SK-N-DZ (cell line): ENCODE measurements at places on chromosomes 2 and 18.
A peak's percentile ranks its signal among the peaks of the same experiment; 100 is the strongest.

GRCh38 chr2:207224791-207225482 is 59.2 kb upstream of the KLF7 start:
- DNase-seq: no peak

GRCh38 chr2:224997802-224998201 is 44.5 kb downstream of the DOCK10 start:
- DNase-seq: no peak

GRCh38 chr2:134107402-134107801 is 146.5 kb upstream of the MGAT5 start:
- no peak for DNase-seq

DNA sequence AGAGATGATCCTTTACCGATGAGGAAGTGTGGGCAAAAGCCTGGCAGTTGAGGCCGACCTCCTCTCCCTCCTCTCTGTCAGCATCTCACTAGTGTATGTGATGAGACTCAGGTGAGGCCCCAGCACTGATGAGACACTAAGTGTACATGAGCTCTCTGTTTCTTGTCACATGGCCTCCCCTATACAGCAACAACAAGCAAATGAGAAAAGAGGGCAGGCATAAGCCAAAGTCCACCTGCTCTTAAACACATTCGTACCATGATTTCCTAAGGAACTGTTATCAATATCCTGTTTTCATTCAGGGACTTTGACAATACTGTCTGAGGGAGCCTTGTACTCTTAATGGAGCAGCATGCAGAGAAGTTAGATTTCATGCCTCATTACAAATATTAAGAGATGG is 113.0 kb downstream of the CNTNAP5 start:
- DNase-seq: no peak

GRCh38 chr2:66521291-66521922 is 86.5 kb downstream of the MEIS1 start:
- DNase-seq: no peak

GRCh38 chr2:28809927-28810326 is 707 bp upstream of the SPDYA start:
- no peak for DNase-seq

DNA sequence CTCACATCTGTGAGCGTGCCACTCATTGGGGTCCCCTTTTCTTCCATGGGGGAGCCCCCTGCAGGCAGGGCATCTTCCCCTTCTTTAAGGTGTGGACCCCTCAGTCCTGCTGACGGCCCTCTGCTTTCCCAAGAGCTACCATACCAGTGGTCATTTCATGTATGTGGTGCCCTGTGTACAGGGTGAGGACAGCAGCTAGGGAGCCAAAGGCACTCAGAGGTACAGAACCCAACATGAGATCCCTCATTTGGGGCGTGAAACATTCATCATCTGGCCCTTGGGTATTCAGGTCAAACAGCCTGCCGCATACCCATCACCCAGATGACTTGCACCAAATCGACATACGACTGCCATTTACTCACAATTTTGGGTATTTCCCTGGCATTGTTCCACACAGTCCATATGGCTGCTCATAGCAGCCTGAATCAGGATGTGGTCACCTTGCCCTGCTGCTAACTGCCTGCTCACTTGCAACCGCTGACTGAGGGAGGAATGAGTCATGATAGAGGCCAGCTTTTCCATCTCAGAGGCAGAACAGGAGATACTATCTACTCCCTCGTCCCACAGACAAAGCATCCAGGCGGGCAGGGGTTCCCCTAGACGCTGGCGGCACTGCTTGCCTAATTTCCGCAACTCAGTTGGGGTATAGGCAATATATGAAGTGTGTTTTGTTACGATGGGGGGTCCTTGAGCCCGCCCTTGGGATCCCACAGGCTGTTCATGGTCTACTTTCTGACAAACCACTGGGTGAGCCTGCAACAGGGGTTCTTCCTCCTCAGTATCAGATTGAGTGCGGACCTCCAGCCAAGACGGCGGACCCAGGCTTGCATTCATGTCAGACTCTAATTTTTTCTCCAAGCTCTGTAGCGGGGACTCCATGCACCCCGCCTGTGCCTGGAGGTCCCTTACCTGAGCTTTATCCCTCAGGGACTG is 228.6 kb downstream of the SATB2 start:
- no peak for DNase-seq

- no peak for DNase-seq
These were observed 50.8 kb downstream of the CCBE1 start for GRCh38 chr18:59646228-59646962.

DNA sequence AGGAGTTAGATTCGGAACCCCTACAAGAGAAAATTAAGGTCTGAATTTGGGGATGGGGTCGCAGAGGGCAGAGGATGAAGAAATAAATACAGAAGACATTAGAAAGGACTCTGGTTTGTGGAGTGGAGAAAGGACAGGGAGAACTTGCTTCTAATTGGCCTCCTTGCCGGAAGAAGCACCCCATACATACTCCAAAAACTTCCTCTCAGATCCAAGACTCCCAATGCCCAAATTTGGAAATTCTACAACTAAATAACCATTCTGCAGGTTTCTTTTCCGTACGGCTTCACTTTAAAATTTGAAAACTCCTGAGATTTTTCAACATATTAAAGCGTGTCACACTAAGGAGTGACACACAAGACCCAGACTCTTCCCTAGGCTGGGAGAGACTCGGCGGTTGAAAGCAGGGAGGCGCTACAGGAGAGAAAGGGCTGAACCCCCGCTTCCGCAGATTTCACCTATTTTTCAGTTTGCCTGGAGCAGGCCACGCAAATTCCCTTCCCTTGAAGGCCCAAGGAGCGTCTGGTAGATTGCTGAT is 478 bp downstream of the CLHC1 start:
- no peak for DNase-seq

GRCh38 chr18:74946646-74947375 is 262.1 kb downstream of the PTGR3 start:
- no peak for DNase-seq

- no peak for DNase-seq
These were observed 67.0 kb downstream of the MAP4K3 start for GRCh38 chr2:39370101-39370500.

DNA sequence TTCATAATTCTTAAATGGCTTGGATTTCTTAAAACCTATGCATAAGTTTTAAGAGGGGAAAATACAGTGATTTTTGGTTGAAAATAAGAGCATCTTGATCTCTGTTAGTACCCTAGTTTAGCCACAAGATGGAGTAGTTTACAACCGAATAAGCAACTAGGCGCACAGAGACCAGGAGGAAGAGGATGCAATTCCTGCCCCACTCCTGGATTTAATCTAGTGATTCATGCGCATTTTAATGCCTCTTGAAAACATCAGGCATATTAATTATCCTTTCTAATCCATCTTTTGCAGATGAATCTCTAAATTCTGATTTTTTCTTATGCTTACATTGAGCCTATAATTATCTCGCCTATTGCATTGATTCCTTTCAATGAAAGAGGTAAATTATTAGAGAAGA is 76.7 kb downstream of the MRPS9 start:
- DNase-seq: peak; percentile 73

- no peak for DNase-seq
These were observed 148.1 kb downstream of the BCL11A start for GRCh38 chr2:60405271-60405919.

- DNase-seq: no peak
These were observed 90.4 kb upstream of the NOSTRIN start for GRCh38 chr2:168712053-168712452.

- no peak for DNase-seq
These were observed 85.4 kb upstream of the ZCCHC2 start for GRCh38 chr18:62437235-62438017.

- DNase-seq: no peak
These were observed 1768.2 kb downstream of the SUCLG1 start for GRCh38 chr2:82690757-82691411.
